ENCODE measurements at places on chromosomes 4 and X.

GRCh38 chr4:152972821-152973628 lies 36.9 kb downstream of the FHDC1 start:
- no peak for DNase-seq

- DNase-seq: no peak
Measured at GRCh38 chr4:99986792-99987191, 36.7 kb upstream of the H2AZ1 start.

DNA sequence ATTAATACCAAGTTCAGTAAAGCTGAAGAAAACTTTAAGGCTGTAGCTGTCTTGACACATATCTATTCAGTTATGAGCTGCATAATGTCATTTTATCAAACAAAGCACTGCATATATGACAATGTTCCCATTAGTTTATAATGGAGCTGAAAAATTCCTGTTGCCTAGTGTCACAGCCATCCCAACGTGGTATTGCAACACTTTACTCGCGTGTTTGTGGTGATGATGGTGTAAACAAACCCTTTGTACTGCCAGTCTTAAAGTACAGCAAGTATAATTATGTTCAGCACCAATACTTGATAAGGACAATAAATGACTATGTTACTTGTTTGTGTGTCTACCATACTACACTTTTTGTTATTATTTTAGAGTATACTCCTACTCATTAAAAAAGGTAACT lies 1415.6 kb upstream of the PCDH7 start:
- DNase-seq: no peak

GRCh38 chr4:54066718-54067129 lies 2.3 kb upstream of the CHIC2 start:
- no peak for DNase-seq

DNA sequence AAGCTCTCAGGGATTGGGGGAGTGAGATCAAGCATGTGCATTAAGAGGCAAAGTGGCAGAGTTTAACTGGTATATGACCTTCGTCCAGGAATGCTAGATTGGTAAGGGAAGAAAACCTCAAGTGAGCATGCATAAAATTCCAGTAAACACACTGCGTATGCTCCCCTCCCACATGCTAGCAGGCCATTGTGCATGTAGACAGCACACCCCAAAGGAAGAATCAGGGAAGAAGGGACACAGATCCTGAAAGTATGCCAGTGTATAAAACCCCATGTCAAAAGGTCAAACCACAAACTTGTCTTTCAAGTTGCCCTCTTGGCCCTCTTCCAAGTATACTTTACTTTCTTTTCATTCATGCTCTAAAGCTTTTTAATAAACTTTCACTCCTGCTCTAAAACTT lies 405.2 kb upstream of the CNKSR2 start:
- DNase-seq: no peak

DNA sequence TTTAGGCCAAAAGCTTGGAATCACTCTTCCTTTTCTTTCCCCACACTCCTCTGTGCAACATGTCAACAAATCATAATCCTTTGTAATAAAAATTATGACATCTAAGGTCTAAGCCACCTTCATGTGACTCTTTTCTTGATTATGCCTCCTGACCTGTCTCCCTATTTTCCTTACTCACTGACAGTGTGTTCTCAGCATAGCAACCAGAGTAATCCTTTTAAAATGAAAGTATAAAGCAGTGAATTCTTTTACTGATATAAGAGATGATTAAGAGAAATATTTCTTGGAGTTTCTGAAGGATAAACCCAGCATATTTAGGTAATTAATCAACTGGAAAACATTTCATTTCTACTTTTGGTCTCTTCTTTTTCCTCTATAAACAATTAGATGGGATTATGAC lies 44.7 kb downstream of the USO1 start:
- no peak for DNase-seq

- DNase-seq: no peak
Measured at GRCh38 chrX:72141372-72142004, 9.8 kb upstream of the RTL5 start.

DNA sequence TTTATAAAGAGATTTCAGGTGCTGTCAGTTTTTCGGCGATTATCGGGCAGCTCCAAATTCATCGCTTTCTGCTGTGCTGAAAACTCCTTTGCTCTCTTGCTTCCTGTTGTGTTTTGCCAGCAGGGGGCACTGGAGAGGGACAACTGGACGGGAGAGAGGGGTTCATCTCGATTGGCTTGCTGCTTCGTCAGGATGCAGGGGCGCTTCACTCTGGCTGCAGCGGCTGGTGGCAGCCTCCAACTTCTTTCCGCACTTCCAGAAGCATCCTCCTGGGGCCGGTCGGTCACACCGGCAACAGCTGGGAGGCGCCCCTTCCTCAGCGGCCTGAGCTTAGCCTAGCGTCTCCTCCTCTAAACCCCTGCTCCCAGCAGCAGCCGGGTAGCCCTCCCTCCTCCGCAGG lies 29.5 kb downstream of the MSL3 start:
- DNase-seq: peak; percentile 38

- no peak for DNase-seq
Measured at GRCh38 chr4:151569650-151570049, 160.7 kb downstream of the FHIP1A start.
